Fibroblast of skin of left biceps (primary cell): ENCODE measurements at places on chromosomes 12 and 14.
A peak's percentile ranks its signal among the peaks of the same experiment; 100 is the strongest.

DNA sequence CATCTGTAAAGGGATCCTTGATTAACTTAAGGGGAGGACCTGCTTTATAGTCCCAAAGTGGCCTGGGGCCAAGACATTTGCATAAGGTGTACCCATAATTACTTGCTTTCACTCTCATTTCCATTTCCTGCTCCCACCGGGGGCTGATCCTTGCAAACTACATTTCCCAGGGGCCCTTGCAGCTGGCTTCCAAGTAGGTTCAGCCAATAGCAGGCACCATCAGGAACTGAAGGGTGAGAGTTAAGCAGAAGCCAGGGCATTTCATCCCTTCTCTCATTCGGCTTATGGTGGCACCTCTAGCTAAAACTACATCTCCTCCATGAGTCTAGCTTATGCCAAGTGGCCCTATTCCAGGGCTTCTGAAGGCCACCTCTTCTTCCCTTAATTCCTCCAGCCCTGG is 88.8 kb downstream of the CCDC60 start:
- no peak for DNase-seq

DNA sequence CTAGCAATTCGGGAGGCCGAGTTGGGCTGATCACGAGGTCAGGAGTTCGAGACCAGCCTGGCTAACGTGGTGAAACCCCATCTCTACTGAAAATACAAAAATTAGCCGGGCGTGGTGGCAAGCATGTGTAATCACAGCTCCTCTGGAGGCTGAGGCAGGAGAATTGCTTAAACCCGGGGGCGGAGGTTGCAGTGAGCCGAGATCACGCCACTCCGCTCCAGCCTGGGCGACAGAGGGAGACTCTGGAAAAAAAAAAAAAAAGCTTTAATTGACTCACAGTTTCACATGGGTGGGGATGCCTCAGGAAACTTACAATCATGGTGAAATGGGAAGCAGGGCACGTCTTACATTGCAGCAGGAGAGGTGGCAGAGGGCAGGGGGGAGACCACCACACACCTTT is 30.6 kb upstream of the SLC2A3 start:
- no peak for DNase-seq

DNA sequence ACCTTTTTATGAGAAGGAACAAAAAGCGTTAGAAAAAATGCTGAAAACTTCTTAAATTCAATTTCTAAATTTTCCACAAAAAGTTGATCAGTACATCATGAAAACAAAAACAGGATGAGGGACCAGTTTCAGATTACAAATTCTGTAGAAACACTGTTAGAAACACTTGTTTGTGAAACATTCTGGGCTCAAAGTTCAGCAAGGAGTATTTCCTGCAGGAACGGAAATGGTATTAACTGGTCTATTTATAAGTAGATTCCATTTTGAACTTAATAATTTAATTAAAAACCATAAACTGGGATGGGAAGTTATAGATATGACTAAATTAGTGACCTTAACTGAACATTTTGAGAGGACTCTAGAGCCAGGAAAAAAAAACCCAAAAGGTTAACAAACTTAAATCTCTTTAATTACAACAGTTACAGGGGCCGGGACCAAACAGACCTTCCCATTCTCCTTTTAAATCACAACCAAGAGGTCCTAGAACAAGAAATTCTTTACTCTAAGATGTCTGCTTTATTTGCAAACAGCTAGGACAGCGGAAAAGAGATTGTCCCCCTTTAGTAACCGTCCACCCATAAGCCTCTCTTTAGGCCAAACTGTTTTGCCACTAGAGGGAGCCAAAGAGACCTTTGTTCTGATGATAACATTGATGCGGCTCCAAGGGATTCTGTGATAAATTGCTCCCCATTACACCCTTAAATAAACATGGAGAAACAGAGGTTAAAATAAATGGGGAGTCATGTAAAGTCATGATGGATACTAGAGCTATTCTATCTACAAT is 69.0 kb upstream of the RERGL start:
- no peak for DNase-seq

GRCh38 chr12:81365284-81365683 is 287.4 kb downstream of the ACSS3 start:
- no peak for DNase-seq

DNA sequence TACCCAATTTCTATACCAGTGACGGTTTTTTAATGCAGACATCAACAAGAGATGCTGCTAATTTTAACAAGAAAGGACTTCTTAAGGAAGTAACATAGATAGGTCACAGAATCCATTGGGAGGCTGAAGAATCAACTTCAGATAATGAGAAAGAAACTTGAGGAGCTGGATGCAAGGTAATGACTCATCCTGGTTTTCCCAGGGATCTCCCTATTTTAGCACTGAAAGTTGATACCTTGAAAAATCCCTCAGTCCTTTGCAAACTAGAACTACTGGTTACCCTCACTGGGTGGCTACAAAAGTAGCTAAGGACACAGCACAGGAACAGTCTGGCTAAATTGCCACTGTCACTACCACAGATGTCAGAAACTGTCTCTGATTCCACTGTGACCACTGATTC is 561.9 kb downstream of the FLRT2 start:
- no peak for DNase-seq

DNA sequence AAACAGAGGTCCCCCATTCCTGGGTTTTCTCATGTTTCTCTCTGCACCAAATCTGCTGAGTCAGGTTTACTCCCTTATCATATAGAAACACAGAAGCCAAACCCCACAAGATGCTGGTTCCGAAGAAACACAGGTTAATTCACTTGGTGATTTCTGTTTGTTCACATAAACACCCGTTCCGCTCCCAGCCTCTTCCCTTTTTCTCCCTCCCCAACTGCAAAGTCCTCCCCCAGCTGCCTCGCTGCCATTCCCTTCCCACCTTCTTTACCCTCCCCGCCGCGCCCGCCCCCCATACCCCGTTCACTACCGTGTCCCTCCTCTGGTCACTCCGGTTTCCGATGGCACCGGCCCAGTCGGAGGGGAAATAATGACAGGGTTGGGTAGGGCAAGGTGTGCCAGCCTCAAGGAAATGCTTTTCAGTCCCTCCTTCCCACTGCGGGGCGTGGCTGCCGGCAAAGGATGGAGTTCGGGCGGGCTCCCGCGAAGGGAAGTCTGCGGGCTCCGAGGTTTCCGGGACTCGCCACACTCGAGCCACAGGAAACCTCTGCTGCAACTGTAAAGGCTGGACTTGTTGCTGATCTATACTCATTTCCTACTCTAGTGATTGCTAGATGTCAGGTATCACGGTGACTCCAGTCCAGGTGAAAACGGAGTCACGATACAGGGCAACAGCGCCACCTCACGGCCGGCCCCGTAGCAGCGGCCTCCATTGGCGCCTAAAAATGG is at the start of gene STYK1:
Gene STYK1 (minus strand): TSS at position 394 of the 726 bp plus-strand sequence. CDS start 39,434 bp downstream, outside the sequence.
- DNase-seq, result no peak

GRCh38 chr12:132108211-132108832 is 35.8 kb downstream of the DDX51 start:
- no peak for DNase-seq

GRCh38 chr14:74955229-74956026 is at the start of gene PGF:
PGF (minus strand) TSS chr14:74955597; CDS start chr14:74955242, 355 bp downstream.
- no peak for DNase-seq

DNA sequence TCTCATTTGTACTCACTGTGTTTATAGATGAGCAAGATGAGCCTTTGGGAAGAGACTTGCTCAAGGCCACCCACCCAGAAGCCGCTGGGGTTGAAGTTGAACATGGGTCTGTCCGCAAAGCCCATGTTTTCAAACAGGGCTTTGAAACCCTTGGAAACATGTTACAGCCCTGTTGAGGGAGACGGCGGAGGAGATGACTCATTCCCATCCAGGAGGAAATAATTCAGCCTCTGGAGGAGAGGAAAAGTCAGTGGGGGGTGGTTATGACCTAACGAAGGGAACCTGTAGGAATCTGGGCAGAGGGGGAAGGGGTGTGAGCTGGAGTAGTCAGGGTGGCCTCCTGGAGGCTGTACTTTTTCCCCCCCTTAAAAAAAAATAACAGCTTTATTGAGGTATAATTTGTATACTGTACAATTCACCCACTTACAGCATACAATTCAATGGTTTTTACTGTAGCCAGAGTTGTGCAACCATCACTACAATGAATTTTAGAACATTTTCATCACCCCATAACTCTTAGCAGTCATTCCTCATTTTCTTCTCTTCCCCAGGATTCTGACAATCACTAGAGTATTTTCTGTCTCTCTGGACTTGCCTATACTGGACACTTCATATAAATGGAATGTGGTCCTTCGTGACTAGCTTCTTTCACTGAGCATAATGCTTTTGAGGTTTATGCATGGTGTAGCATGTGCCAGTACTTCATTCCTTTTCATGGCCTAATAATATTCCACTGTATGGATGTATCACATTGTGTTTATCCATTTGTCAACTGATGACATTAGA is 1.9 kb upstream of the RIN3 start:
- DNase-seq, result peak; percentile 99

GRCh38 chr12:103012884-103013283 is 55.4 kb downstream of the ASCL1 start:
- DNase-seq, result no peak

DNA sequence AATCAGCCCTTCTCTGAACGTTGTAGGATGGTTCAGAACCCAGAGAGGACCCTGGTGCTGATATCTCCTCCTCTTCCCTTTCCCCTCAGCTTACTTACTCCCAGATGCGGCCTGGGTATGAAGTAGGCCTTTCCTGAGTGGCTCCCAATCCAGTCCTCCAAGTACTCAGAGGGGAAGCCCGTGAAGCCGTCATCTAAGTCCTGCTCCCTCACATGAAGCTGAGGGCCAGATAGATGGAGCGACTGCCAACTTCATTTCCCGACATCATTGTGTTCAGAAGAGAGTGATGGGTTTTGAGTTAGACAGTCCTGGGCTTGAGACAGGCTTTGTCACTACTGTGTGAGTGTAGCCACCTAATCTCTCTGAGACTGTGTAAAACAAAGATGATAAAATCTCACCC is 2.7 kb downstream of the APOLD1 start:
- DNase-seq, result no peak

GRCh38 chr14:63713058-63713457 is 14.8 kb downstream of the SGPP1 start:
- DNase-seq, result no peak

GRCh38 chr12:113297621-113298471 is 37.1 kb downstream of the SLC8B1 start:
- no peak for DNase-seq

DNA sequence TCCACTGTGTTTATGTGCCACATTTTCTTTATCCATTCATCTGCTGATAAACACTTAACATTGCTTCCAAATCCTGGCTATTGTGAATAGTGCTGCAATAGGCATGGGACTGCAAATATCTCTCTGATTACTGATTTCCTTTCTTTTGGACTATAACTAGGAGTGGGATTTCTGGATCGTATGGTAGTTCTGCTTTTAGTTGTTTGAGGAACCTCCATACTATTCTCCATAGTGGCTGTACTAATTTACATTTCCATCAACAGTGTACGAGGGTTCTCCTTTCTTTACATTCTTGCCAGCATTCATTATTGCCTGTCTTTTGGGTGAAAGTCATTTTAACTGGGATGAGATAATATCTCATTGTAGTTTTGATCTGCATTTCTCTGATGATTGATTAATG is 47.6 kb downstream of the TAOK3 start:
- no peak for DNase-seq

GRCh38 chr12:4434301-4434700 is 11.3 kb downstream of the FGF6 start:
- DNase-seq, result no peak

GRCh38 chr12:28883406-28883997 is 265.6 kb upstream of the FAR2 start:
- no peak for DNase-seq

GRCh38 chr12:55861396-55861795 is 18.7 kb upstream of the MMP19 start:
- DNase-seq, result no peak

GRCh38 chr14:106652494-106652893 is 1126.1 kb downstream of the TMEM121 start:
- DNase-seq, result no peak

DNA sequence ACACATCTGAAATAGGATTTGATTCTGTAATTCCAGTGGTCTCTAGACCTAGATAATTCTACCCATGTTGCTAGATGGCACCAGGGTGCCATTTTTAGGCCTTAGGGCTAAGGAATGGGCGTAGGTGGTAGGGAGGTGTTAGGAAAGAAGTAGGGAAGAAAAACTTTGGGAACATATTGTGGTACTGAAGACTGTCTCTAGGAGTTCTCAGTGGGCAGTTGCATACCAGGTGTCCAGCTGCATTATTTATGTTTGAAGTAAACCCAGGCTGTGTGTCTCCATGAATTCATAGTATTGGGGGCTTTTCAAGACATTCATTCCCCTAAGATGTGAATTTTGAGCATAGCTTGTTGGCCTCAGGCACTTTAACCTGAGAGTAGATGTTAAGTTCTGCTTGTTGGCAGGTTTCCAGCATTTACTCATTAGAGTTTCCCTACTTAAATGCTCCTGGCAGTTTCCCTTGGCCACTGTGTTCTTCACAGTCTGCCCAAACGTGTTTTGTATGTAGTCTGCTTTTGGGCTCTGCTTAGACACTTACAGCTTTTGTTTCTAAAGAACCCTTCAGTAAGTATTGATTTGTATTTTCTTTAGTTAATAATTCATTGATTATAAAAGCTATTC is 31.5 kb upstream of the CCT2 start:
- DNase-seq, result no peak

GRCh38 chr14:88323086-88323522 is at the start of gene KCNK10:
KCNK10 (minus strand) TSS chr14:88323269; CDS start chr14:88322798, 471 bp downstream.
- no peak for DNase-seq
